ENCODE measurements at places on chromosomes 4 and X.

GRCh38 chr4:103934178-103934789, 214.5 kb upstream of the TACR3 start:
- no peak for DNase-seq

DNA sequence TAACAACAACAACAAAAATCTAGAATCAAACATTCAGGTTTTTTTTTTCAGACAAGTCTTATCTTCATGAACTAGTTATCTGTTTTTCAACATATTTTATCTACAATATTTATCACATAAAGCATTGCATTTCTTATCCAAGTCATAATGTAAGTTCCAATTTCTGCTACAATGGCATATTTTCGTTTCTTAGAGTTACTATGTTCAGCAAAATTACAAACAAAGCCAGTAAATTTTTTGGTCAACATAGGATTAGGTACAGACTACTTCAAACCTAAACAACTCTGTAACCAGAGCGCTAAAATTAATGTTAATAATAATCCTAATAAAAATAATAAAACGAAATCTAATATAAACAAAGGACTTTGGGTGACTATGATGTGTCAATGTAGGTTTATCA, 165.4 kb upstream of the TACR3 start:
- DNase-seq = no peak

DNA sequence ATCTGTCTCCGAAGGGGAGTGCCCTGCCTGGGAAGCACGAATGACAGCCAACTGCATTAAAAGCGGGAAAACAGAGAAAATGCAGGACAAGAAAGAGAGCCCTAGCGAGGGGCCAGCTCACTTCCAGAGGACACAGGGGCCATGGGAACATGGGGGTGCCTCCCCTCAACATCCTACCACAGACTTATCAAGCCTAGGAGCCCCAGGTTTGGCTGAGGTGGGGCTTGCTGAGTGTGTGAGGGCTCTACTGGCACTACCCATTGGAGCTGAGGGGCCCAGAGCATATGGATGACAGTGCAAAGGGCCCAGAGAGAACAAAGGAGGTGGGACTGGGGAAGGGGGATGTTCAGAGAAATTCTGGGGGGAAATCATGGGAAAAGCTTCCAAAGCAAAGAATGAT, 101.8 kb downstream of the PJA1 start:
- no peak for DNase-seq

DNA sequence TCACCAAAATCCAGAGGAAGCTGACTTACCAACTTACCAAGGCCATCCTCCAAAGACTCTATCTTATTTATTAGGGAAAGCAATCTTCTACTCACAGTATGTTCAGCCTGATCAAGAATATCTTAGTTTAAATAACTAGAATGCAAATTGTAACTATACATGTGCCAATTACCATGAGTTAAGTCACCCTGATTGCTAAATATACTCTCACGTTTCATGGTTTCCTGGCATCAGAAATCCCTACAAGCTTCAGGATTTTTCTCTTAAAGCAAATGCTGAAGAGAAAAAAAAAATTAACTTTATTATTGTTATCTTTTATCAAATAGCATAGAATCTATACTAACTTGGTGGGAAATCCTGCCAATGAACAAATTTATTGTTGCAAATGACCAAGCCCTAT, 63.0 kb upstream of the MXD4 start:
- no peak for DNase-seq

GRCh38 chr4:147493307-147493706, 12.4 kb downstream of the EDNRA start:
- no peak for DNase-seq

GRCh38 chr4:20684852-20685763, 15.2 kb upstream of the PACRGL start:
- DNase-seq = no peak

DNA sequence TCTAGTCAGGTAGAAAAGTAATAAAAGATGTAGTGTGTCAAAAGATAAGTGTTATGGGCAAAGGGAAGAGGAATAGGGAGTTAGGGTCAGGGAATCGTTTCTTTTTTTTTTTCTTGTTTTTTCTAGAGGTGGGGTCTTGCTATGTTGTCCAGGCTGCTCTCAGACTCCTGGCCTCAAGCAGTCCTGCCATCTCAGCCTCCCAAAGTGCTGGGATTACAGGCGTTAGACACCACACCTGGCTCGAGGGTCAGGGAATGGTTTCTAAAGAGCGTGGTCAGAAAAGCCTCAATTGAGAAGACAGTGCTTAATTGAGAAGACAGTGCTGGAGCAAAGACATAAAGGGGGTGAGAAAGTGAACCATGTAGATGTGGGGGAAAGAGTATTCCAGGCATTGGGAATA, 19.1 kb downstream of the SMARCAD1 start:
- DNase-seq = no peak

DNA sequence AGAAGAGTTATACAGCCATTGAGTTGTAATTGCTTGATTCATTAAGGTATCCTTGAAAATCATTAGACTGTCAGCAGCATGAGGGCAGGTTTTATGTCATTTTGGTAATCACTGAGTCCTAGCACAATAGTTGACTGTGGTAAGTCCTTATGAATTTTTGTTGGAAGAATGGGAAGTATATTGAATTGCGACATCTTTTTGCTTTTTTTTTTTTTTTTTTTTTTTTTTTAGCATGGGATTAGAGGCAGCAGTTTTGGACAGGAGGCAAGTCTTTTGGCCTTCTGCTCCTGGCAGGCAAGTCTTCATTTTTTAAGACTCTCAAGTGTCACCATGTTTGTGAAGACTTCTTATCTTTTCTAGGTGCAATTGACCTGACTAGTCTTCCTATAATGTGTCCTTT, 29.7 kb downstream of the PRRG1 start:
- DNase-seq = no peak

GRCh38 chr4:930028-930551, 2.0 kb downstream of the GAK start:
- DNase-seq = no peak

- no peak for DNase-seq
Observed at GRCh38 chr4:84492737-84493091, 6.4 kb downstream of the NKX6-1 start.

DNA sequence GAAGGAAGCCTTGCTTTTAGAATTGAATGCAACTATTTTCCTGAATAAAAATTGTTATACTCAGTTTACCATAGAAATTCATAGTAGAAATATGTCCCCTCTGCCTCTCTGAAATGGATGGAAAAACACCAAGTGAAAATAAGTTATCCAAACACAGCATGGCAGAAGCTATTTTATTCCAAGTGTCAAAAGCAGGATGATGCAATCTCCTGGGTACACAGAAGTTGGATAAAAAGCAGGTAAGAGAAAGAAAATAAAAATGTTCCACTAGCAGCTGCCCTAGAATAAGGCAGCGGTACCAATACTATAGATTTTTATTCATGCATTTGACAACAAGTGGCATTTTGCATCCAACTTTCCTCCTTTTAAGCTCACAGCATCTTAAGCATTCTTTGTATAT, 89.0 kb upstream of the TENT5D start:
- DNase-seq = no peak

DNA sequence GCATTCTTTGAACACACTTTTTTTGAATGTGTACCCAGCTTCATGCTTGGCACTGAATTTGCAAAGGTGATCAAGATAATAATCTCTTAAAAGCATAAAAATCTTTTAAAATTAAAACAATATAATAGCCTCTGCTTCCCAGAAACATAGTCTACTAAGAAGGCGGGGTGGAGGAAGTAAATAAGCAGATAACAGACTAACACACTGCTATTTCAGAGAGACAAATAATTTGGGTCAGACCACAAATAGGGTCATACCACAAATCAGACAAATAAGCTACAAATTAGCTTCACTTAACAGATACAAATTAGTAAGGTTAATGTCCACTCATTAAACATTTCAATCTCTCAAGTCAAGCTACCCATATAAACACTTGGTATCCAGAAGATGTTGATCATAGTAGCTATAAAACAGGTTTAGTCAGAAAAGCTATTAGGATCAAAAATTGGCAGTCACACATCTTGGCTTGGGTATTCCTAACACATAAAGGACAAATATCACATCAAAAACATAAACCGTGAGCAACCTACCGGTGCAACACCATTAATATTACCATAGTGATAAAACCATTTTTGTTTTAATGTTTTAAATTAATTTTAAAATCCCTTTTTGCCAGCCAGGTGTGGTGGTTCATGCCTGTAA, 47.3 kb downstream of the PPP3CA start:
- DNase-seq = no peak

GRCh38 chr4:27096142-27096824, 235.6 kb downstream of the STIM2 start:
- DNase-seq = no peak

DNA sequence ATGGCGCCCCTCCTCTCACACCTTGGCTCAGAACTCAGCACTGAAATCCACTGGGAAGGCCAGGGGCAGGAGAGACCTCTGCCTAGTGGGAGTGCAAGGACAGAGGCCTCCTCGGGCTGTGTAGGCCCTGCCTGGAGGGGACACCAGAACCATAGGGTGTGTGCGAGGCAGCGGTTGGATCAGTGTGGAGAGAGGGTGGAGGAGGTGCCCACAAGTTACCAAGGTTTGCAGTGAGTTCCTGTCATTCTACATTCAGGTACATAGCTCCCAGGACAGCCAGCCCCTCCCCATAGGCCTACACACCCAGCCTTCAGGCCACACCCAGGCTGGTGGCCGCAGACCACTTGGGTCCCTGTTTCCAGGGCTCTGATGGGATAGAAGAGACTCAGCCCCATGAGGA, 19.2 kb upstream of the SPON2 start:
- DNase-seq = no peak

GRCh38 chr4:4502694-4503311, 39.0 kb downstream of the STX18 start:
- DNase-seq = no peak

- DNase-seq = no peak
Observed at GRCh38 chrX:20637351-20637750, 370.6 kb upstream of the RPS6KA3 start.
